ENCODE measurements at places on chromosomes 7 and 10.

- DNase-seq, result no peak
Measured at GRCh38 chr7:73487486-73487885, 34.6 kb downstream of the BAZ1B start.

DNA sequence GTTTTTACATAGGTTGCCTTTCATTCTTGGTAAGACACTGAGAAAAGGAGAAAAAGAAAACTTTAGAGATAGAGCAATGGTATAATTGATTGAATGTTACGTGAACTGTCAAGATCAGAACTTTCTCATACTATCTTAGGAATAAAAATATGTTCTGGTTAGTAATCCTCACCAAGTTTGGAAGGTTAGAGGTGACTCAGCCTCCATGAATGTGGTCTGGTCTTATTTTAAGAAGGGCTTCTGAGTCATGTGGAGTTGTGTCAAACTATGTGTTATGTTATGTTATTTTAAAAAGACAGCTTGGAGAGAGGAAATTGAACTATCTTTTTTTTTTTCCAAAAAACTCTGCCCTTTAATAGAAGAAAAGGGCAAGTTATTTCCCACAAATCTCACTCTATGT is 458.6 kb upstream of the KLF6 start:
- DNase-seq, result no peak

- no peak for DNase-seq
Measured at GRCh38 chr10:102869258-102870198, at the start of gene AS3MT. Gene AS3MT (plus strand): TSS chr10:102869470. CDS start chr10:102869593, 123 bp downstream.

- no peak for DNase-seq
Measured at GRCh38 chr10:2990764-2991163, 76.6 kb upstream of the PFKP start.

GRCh38 chr7:98700533-98700932 is 83.4 kb downstream of the NPTX2 start:
- no peak for DNase-seq

DNA sequence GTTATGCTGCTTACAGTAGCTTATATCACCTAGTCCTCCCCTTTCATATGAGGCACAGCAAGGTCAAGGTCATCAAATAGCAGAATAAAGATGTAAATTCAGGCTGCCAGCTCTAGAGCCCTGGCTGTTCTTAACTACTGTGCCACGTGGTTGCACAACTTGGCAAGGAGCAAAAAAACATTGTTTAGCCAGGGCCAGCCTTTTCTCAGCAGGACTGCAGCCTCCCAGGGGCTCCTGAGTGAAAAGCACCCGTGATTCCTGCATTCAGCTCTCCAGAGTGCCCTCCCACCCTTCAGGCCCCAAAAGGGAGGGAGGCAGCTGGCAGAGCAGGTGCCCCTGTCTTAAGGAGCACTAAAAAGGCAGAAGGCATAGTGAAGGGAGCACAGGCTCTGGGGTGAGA is 31.8 kb upstream of the TM9SF3 start:
- DNase-seq, result peak; percentile 79

DNA sequence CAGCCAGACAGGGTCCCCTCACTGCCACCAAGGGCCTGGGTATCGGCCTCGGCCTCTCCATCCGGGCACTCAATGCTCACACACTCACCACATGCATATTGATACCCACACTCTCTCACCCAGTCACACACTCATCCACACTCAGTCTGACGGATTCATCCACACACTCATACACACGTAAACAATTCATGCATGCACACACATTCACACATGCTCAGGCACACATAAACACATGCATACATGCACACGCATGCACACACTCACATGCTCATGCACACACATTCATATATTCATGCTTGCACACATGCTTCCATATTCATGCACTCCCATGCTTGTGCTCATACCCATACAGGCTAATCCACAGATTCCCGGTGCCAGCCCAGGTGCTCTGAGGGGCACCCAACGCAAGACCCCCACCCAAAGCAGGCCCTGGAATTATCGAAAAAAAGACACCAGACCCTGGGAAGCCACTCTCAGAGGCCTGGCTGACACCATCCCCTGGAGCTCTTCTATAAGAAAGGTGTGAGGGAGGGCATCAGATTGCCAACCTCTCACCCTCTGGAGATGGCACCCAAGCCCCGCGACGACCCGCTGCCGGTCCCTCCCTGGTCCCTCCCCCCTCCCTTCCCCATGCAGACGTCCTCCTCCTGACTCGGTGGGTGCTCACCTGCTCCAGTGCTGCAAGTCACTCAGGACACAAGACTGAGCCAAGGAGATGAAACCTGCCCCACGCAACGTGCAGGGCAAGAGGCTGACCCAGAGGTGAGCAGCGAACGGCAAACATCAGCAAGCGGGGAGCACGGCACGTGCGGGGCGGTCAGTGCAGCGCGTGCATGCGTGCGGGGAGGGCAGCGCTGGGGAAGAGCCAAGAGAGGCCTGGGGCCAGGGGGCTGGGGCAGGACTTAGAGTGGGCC is 15.2 kb downstream of the STK32C start:
- DNase-seq, result no peak

- DNase-seq, result peak; percentile 58
Measured at GRCh38 chr7:107501593-107501992, 31.7 kb downstream of the GPR22 start.

GRCh38 chr7:51702673-51703072 is 386.1 kb upstream of the COBL start:
- DNase-seq, result no peak

- no peak for DNase-seq
Measured at GRCh38 chr7:139730746-139731612, 46.8 kb downstream of the HIPK2 start.

- no peak for DNase-seq
Measured at GRCh38 chr7:46163246-46163645, 242.2 kb upstream of the IGFBP3 start.

DNA sequence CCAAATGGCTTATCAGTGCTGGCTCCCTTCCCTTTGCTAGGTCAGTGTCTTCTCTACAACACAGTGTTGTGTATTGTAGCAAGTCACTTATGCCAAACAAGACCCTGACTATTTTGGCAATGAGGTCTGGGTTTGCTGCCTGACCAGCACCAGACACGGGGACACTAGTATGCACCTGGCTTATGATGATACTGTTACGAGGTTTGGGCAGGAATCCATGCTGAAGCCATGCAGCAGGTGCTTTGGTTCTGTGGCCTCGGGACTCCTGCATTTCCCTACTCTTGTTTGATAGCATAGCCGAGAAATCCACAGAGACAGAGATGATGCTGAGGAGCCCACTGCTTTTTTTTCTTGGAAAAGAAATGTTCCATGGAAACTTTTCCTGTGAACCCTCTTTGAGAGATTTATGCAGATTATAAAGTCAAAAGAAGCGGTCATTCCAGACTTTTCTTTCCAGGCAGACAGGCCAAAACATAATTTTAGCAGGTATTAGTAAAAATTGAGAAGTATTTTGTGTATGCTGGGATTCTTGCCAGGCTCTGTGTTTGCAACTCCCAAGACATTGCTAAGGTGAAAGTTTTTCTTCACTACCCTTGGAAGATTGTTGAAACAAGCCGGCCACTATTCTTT is 291.1 kb downstream of the BBS9 start:
- DNase-seq, result no peak

GRCh38 chr7:15780271-15780670 is 93.8 kb upstream of the MEOX2 start:
- no peak for DNase-seq

DNA sequence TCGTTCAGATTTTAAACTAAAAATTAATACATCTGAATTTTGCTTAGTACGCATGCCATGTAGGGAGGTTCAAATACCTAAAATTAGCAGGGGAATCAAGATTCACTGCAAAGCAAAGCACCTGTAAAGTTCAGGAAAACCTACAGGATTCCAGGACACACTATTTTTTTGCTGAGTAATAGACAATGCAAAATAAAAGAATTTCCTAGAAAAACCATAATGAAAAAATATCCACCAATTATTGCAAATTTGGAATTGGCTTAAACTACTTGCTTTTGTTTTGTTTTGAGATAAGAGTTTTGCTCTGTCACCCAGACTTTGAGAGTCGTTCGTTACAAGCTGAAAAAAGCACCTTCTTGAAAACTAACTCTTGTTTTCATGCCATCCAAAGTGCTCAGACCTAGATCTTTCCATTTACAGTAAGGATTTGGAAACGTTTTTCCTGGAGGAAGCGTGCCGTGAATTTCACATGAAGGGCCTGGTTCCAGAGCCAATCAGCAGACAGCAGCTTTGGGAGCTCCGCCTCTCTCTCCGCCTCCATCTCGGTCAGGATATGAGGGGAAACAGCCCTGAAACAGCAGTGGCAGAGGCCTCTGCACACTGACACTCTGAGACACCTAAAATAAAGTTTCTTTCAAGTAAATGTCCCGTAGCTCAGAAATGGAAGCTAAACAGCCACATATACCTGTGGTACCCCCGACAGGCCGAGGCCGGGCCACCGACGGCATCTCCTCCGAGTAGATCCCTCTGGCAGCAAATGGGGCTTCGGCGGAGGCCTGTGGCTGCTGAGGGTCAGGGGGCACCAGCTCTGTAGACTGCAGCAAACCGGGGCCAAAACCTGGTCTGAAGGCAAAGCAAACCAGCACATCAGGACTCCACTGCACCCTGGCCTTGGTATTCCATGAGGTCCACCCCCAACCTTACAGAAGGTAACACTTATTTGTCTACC is 45.9 kb upstream of the ATP6V0A4 start:
- DNase-seq, result no peak

DNA sequence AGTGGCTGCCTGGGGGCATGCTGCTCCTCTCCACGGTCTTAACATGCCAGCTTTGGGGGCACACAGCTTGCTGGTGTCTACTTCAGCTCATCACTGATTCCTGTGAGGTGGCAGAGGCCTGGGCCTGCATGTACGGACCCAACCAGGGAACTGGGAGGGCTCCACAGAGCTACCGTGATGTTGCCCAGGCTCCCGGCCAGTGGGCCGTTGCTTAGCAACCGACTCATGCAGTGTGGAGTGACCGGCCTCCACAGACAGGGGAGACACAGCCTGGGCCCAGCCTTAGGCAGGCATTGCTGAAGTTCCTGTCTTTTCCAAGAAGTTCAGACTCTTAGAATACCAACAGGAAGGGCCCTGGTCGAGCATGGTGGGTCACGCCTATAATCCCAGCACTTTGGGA is 25.8 kb upstream of the SH2B2 start:
- peak; percentile 58 for DNase-seq
